ENCODE measurements at places on chromosomes 4 and X.

DNA sequence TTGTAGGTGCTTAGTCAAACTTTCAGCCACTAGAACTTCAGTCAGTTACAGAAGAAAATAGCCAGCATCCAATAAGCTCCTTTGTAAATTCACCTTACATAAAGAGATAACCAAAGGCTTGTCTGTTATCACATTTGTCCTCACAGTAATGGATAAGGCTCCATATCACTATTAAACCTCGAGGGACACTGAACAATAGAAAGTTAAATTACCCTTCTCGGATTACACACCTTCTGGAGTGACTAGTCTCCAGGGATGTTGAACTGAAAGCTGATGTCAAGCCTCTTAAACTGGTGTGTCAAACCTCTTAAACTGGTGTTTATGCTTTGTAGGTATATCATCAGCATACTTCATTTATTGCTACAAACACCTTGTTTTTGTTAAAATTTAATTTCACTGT is 639.0 kb downstream of the CENPC start:
- DNase-seq, result no peak

- no peak for DNase-seq
Observed at GRCh38 chr4:98430708-98431403, 169.7 kb downstream of the RAP1GDS1 start.

- no peak for DNase-seq
Observed at GRCh38 chrX:14359727-14360126, 169.6 kb upstream of the GLRA2 start.

GRCh38 chrX:2657532-2658113 is 33.5 kb upstream of the CD99 start:
- no peak for DNase-seq
